ENCODE measurements at places on chromosomes 6 and 20. TPM values are rescaled to one million over a fixed set of nuclear protein-coding genes. Genes with fewer than 3 reads are reported as not detected.

- no peak overlapping the region for H3K27ac ChIP-seq
- H3K4me3 ChIP-seq = no peak overlapping the region
- peaks cover 4% of the 10 kb centered on the region for H3K27me3 ChIP-seq
- DNase-seq = peak; percentile 63
Observed at GRCh38 chr6:40852779-40853373, 186.1 kb downstream of the UNC5CL start.

GRCh38 chr6:46220352-46221221, 49.8 kb upstream of the ENPP5 start:
- H3K4me3 ChIP-seq = no peak overlapping the region
- no peak for DNase-seq
- no peaks in the 10 kb centered on the region for H3K4me1 ChIP-seq
- H3K27me3 ChIP-seq = peaks cover 4% of the 10 kb centered on the region
- H3K27ac ChIP-seq = peak overlapping the region; percentile 70

DNA sequence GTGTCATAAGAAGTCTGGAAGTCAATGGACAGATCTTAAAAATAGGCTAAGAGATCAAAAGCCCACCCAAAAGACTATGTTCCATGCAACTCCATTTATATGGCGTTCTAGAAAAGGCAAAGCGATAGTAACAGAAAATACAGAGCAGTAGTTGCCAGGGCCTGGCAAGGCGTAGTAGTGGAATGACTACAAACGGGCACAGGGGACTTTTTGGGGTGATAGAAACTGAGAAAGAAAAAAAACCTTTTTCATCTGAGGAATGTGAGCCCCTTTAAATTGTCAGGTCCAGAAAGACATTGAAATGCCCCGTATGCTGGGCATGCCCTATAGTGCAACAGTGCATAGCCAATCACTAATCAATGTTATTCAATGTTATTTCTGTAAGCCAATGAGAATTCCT, 47.2 kb upstream of the FAM50B start:
- no peaks in the 10 kb centered on the region for H3K36me3 ChIP-seq
- DNase-seq = no peak
- H3K27me3 ChIP-seq = peaks cover 1% of the 10 kb centered on the region

GRCh38 chr6:170294813-170295509, 4.1 kb upstream of the DLL1 start:
- H3K4me1 ChIP-seq = peaks cover 24% of the 10 kb centered on the region
- DNase-seq = no peak
- H3K27ac ChIP-seq = no peak overlapping the region
- H3K4me3 ChIP-seq = peak overlapping the region; percentile 41

DNA sequence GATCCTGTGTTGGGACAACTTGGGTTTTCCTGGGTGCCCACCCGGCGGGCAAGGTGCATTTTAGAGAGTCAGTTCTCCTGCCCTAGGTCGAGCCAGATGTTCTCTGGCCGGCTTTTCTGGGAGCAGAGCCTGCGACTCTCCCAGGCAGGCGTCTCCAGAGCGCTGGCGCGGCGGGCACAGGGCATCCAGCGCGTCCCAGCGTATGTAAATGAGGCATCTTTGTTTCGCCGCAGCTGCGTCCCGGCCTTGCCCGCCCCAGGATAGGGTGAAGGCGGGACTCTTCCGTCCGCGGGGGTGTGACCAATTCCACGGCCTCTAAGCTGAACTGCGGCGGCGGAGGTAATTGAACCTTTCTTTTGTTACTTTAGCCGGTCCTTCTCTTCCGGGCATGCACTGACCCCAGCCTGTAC, 9.1 kb downstream of the GRIK2 start:
- DNase-seq = no peak
- no peak overlapping the region for H3K4me3 ChIP-seq

DNA sequence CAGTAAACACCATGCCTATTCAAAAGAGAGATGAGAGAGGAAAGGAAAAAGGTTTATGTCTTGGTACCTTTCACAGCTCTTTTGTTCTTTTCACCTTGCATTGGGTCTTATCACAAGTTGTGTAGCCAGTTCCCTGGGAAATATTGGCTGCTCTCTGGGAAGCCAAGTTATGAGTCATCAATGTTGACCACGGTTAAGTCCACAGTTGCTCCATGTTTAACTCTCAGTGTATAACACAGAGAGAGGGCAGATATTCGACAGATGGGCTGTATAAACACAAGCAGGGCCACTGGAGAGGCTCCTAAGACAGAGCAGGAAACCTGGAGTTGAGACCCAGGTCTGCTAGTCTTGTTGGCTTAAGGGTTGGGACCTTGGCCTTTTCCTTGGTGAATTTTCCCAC, 718.6 kb downstream of the QKI start:
- H3K36me3 ChIP-seq = no peaks in the 10 kb centered on the region
- no peaks in the 10 kb centered on the region for H3K4me1 ChIP-seq
- DNase-seq = no peak
- no peak overlapping the region for H3K4me3 ChIP-seq
- H3K27ac ChIP-seq = no peak overlapping the region

DNA sequence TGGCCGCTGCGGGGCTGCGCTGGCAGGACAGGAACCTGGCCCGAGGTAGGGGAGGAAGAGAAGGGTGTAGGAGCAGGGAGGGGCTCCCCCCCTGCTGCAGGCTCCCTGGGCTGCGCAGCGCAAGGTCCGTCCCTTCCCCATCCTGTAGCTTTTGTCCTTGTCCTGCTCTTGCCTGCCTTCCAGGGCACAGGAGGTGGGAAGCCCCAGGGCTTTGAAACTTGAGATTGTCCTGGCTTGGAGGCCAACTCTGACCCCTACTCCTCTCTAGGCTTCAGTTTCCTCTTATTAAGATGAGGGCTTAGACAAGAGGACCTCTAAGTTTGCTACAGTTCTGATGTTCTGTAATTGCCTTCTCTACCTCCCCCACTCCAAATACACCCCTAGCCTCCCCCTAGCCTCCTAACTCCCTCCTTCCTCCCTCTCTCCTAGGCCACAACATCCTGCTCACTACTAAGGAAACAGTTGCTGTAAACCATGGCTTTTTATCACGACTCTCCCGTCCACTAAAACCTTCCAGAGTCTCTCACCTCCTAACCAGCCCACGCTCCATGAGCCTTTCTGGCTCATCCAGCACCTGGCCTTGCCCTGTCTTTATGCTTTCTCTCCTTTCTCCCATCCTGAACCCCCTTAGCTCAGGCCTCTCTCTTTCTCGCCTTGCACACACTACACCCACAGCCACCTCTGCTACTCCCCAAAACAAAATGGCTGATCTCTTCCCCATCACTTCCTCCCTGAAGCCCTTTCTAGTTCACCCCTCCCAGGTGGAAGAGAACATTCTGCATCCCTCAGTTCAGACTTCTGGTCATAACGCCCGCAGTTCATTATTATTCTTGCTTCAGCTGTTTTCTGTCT, 10.2 kb downstream of the UNC5CL start:
- H3K4me3 ChIP-seq = peak overlapping the region; percentile 91
- peak overlapping the region; percentile 90 for H3K27ac ChIP-seq
- peak; percentile 66 for DNase-seq
- H3K27me3 ChIP-seq = no peaks in the 10 kb centered on the region

- H3K27me3 ChIP-seq = peaks cover 11% of the 10 kb centered on the region
- peak overlapping the region; percentile 85 for H3K4me3 ChIP-seq
- DNase-seq = peak; percentile 98
Observed at GRCh38 chr6:163413345-163414116, 987 bp upstream of the QKI start.

DNA sequence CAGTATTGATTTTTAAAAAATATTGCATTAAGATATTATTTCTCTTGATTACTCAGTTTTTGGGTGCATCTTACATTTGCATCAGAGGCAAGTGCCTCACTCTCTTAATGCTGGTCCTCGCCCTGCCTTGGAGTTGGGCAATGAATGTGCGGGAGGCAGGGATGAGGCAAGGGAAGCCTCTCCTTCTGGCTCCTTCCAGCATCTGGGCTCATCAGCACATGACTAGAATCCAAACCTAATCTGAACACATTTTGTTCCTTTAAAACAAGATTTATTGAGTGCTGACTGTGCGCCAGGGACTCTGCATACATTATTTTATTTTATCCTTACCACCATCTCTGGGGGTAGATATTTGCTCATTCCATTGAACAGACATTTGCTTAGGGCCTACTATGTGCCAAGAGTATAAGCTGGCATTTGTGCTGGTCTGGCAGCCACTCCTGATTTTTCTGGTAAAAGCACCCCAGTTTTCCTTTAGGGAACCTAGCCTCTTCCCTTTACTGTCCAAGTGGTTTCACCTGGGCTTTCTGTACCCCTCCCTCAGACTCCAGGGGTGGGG, 71.9 kb upstream of the ZNFX1 start:
- H3K27ac ChIP-seq = no peak overlapping the region
- DNase-seq = no peak
- no peak overlapping the region for H3K4me3 ChIP-seq
- peaks cover 37% of the 10 kb centered on the region for H3K27me3 ChIP-seq

The FHL5 gene
- total RNA-seq = not detected

The BMP6 gene
- 0.50 TPM for total RNA-seq

The SDCBP2 gene
- total RNA-seq = 3.0 TPM
